Stimulated activated naive CD4-positive, alpha-beta T cell (primary cell): ENCODE measurements at places on chromosomes 11 and 22.

DNA sequence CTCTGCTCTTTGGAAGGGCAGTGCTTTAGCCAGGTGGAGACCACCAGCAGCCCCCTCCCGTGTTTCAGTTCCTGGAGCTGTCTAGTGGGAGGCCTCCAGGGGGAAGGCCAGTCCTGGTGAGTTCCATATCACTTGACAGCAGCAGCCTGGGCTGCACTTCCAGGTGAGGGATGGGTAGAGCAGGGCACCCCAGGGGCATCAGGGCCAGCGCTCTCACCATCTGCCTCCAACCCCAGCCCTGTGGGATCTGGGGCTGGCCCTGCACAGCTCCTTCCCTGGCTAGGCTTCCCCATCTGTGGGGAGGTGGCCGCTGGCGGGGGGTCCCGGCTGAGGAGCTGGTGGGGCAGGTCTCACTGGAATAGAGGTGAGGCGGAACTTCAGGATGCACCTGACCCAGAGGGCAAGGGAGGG, 60.5 kb downstream of the MORC2 start:
- DNase-seq: no peak

DNA sequence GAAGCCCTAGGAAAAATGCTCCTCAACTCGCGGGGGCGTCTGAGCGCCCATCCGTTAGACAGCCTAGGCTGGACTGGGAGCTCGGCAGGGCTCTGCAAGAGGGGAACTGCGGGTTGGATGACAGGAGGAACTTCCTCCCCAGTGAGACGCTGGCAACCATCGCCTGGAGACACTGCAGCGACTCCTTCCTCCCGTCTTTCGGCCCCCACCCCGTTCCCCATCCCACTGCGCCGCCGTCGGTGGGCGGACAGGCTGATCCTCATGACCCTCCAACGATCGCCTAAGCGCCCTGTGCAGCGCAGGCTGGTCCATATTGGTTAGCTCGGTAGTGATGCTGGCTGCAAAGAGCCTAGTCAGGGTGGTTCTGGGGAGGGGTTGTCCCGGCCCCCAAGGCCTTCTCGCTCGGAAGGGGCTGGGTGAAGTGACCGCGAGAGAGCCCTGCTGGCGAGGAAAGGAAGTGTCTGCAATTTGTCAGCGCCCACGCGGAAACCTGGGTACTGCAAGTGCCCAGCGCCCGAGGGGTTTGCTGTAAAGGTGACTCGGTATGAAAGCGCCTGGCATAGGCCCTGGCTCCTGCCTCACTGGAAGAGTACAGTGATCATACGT, 638 bp downstream of the NRGN start:
- no peak for DNase-seq

DNA sequence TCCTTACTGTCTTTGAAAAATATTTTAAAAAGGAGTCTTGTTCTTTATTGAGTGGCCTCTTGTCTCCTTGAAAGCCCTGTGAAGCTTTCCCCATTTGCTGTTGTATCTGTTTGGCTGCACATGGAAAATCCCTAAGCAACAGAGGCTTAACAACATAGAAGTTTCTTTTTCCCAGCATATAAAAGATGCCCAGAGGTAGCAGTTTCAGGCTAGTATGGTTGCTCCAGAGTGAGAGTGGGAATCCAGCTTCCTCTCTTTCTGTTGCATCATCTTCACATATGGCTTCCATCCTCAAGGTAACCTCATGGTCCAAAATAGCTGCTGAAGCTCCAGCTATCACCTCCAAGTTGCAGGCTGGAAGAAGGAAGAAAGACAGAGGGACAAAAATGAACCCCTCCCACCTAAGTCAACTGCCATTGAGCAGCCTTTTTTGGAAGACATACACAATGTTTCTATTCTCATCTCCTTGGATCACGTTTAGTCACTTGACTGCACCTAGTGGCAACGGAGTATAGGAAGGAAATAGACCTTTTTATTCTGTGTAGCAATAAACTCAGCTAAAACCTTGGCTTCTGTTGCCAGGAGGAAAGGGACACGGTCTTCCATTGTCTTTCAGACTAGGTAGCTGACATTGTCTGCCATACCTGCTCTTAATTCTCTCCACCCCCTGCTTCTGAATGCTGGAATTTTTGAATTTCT, 5.3 kb downstream of the CSF2RB start:
- no peak for DNase-seq

DNA sequence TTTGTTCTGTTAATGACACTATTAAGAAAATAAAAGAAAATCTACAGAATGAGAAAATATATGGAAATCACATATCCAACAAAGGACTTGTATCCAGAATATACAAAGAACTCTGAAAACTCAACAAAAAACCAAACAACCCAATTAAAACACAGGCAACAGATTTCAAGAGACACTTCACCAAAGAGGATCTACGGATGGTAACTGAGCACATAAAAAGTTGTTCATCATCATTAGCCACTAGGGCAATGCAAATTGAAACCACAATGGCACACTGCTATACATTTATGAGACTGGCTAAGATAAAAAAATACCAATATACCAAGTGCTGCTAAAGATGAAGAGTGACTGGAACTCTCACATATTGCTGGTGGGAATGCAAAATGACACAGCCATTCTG, 34.5 kb upstream of the SLC25A1 start:
- DNase-seq: no peak

GRCh38 chr11:20023082-20023426, 137.2 kb downstream of the DBX1 start:
- no peak for DNase-seq

GRCh38 chr11:4680341-4680740, 17.3 kb downstream of the OR51E2 start:
- DNase-seq: no peak

DNA sequence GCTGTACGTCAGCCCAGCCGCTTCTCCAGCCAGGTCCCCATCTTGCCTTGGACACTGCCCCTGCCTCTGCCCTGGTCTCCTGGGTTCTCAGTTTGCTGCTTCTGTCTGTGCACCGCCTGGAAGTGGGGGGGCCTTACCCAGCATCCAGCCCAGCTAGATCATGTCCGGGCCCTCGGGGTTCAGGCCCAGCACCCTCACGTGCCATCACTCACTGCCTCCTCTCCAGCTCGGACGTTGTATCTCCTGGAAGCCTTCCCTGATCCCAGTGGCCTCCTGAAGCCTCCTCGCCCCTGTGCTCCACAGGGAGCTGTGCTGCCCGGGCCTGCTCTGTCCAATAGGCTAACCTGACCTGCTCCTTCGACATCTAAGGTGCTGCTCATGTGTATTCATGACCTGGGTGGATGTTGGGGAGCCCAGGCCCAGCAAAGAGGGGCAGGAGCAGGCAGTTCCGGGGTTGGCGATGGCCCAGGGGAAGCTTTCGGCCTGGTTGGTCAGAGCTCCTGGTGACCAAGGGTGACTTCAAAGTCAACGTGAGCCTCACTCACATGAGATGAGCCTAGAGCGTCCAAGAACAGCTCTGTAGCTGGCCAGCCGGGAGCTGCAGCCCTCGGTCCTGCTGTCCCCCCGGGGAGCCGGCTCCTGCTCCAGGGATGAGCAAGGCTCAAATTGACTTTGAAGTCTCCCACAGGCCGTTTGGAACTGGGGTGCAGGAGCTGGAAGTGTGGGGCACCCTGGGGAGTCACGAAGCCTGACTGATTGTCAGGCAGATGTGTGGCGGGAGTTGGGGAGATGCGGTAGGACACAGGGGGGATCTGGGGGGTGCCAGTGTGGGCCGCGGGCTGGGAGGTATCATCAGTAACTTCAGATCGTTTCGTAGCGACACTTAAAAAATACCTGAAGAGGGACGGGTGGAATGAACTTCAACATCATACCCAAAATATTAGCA, 5.2 kb upstream of the ASCL2 start:
- DNase-seq: no peak

- DNase-seq: no peak
Measured at GRCh38 chr11:72314600-72315392, 70.8 kb upstream of the PHOX2A start.

DNA sequence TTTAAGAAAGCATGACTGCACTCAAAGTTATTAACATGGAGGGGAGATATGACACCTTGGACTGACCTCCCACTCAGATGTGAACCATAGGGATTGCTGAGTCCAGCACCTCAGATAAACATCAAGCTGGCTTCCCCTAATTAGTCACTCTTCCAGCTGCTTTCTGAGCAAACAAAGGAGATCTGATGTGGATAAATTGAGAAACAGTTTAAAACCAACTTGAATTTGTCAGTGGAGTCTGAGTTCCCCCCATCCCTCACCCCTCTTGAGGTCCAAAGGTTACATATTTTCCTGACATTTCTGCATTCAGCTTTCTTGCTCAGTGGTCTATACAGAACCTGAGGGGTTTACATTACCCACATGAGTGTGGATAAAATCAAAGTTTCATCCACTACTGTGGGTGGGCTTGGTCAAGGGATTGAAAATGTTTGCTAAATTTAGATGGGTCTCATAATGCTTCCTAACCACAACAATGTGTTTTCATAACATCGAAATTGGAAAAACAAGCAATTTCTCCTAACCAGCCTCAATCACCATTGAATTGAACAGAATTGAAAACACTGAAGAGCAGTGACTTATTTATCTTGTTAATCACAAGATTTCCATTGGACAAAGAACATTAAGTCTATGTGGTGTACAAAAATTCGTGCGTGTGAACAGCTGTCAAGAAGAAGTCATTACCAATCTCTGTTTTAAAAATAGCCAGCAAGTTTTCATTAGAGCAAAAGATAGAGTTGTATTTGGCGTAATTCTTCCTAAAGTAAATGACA, 292.3 kb downstream of the METTL15 start:
- no peak for DNase-seq

- no peak for DNase-seq
Measured at GRCh38 chr22:37545703-37546436, 14.4 kb upstream of the CDC42EP1 start.

GRCh38 chr11:114066046-114066648, 6.6 kb downstream of the ZBTB16 start:
- no peak for DNase-seq

DNA sequence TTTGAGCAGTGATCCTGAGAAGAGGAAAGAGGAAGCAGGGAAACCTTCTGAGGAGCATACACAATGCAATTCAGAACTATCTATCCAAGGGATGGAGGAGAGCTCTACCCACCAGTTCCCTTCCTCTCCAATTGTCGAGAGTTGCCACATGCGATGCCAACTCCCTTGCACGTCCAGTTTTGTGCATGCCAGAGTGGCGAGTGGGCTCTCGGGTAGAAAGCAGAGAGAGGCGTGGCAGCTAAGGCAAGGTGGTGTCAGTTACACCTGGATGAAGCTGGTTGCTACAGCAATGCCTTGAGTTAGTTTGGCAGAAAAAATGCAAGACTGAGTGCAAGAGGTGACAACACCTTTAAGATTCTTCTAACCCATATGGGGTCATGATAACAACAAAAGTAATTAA, 420.4 kb upstream of the CCDC90B start:
- DNase-seq: no peak

DNA sequence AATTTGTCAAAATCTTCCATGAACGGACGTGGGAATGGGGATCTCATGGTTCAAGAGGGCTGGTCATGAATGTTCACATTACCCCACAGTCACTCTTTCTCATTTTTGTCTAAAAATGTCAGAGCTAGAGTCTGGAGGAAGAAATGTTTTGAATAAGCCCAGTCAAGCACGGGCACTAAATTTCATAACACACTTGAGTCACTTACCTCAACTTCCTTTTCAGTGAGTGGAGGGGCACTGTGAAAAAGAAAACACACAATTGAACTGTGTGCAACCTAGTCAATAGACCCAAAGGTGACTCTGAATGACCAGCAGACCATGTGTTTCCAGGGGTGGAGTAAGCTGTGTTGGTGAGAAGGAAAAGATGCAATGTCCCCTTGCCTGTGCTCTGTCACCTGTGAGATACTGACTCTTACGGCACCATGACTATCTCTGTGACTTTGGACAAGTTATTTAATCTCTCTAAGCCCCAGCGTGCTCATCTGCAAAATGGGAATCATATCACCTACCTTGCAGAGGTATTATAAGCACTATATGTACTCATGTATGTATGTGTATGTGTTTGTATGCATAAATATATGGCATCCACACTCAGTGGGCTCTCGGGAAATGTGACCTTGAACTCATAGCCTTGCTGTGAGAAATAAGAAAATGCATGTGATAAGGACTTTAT, 38.2 kb upstream of the LYVE1 start:
- no peak for DNase-seq

DNA sequence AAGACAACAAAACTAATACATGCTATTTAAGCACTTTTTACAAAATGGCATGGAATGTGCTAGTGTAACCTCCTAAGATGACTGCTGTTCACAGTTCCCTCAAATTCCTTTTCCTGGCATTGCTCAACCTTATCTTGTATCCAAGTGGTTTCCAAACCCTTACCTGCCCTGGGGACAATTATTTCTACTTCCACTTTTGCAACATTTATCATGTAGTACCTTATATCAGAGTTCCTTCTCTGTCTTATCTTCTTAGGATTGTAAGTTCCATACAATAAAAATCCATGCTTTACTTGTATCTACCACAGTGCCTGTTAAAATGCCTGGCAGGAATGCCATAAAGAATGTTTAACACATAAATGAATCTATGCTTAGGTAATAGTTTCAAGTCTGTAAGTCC, 109.2 kb upstream of the MTMR2 start:
- DNase-seq: no peak

DNA sequence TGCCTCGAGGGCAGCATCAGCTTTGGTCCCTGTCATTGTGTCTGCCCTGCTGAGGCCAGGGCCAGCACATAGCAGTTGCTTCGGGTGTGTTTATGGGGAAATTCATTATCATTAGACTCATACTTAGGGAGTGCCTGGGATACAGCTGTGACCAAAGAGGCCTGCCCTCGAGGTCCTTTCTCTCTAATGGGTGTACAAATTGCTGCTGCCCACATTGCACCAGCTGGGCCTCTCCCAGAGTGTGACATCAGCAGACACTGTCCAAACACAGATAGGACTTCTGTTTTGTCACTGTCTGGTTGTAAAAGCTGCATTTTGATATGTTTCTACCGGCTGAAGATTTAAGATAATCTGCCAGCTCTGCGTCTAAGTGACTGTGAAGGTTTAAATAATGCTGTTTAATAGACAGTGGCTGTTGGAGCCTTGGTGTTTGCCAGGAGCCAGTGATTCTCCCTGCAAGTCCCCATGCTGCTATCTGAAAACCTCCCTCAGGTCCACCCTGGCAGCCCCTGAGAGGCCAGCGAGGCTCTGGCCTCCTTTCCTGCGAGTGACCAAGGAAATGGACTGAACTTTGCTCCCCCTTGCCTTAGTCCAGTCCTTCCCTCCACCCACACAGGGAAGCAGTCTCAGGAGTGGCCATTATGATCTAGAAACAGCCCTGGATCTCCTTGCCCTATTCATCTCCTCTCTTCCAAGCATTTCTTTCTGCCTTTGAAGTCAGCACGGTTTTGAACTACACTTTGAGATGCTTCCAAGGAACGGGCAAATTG, 505.2 kb downstream of the TBC1D22A start:
- DNase-seq: no peak

- no peak for DNase-seq
Measured at GRCh38 chr11:116355104-116355503, 417.7 kb downstream of the BUD13 start.

DNA sequence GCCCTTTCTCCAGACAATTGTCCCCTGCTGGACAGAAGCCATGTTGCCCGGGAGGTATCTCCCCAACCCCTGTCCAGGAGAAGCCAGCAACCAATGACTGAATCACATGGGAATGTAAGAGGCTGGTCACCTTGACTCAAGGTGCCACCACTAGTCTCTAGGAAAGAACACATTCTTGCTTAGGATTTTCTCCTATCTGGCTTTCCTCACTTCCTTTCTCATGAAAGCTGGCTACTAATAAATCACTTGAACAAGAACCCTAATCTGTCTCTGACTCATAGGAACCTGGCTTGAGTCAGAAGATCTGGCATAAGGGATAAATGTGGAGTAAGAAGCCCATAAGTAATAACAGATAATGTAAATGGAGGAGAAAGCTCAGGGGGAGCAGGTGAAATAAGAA, 101.4 kb upstream of the C11orf87 start:
- DNase-seq: no peak
